CD4-positive, alpha-beta T cell treated with Interleukin-4 for 4 hours (primary cell): ENCODE measurements at places on chromosomes 1 and 21.

- peak; percentile 71 for DNase-seq
Measured at GRCh38 chr1:23098463-23099170, 70.0 kb downstream of the LUZP1 start.

GRCh38 chr1:203765029-203765837 lies at the start of gene LAX1:
LAX1 (plus strand) TSS chr1:203765183; CDS start chr1:203765566, 383 bp downstream.
- peak; percentile 92 for DNase-seq

DNA sequence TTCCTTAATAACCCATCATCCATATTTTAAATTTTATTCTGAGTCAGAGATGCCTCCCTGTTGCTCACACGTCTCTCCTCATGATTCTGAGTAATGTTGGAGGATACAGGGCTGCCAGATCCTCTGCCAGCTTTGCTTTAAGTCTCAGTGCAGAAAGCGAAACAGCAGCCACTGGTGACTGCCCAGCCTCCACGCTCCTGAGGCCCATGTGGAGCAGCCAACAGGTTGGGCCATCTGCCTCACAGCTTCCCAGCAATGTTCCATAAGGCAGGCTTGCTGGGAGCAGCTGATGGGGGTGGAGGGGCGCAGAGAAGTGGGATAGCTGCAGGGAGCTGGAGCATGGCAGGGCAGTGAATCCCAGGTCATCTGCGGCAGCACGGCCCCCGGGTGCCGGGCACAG lies 104.2 kb downstream of the IGSF21 start:
- no peak for DNase-seq

- DNase-seq, result no peak
Measured at GRCh38 chr1:3011631-3012455, 9.4 kb upstream of the ACTRT2 start.

- DNase-seq, result no peak
Measured at GRCh38 chr1:226111098-226111882, 48.8 kb downstream of the H3-3A start.

DNA sequence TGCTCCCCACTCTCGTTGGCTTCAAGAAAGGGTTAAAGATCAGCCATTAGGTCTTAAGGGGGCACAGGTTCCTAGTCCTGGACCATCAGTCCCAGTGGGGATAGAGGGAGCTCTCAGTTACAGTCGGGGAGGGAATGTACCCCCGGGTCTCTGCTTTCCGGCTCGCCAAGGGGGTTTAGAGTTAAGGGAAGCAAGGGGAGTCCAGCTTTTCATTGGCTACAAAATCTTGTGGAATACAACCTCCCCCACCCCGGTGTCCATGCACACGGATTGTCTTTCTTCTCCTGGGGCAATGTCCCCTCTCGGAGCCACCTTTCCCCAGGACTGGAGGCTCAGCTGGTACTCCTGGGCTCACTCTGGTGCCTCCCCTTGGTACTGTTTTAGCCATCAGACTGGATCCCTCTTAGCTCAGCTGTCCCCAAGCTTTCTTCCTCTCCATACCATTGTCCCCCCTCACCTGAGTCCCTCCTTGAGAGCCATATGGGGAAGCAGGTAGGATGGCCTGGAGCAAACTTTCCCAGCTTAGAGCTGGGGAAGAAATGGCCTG lies at the start of gene A3GALT2:
Gene A3GALT2, minus strand, starts transcription at position 480 of the 547 bp plus-strand sequence. Its CDS starts 0 bp downstream, at position 480.
- DNase-seq, result no peak

GRCh38 chr1:224185208-224185607 lies 2.2 kb downstream of the DEGS1 start:
- no peak for DNase-seq

DNA sequence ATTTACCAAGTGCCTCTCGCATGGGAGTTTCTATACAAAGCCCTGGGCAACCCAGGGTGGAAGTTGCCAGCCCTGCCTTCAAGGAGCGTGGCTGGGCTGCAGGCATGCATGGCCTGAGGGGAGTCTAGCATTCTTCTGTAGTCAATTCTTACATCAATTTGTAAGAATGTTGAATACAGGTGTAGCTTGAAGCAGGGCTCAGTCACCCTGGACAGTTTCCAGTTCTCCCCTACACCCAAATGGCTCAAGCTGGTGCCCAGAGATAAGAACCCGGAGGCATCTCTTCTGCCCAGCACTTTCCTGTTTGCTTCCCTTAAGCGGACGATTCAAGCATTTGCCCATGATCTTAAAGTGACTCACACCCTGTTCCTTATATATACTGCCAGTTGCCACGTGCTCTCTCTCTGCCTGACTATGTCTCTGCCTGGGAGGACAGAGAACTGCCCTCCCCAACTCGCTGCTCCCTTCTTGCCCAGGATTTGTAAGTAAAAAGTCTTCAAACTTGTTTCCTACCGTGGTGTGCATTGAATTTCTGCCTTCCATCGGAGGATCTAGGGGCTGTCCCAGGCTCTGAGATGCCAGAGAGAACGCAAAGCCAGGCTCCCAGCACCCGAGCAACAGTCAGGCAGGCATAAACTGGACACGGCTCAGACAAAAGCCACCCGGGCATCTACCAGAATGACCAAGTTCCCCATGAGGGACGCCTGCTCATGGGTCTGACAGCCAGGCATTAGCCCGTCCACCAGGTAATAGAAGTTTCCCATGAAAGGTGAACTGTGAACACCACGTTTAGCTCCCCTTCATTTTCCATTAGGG lies 50.9 kb upstream of the AJAP1 start:
- DNase-seq, result no peak

- no peak for DNase-seq
Measured at GRCh38 chr1:10734962-10735544, 61.4 kb downstream of the CASZ1 start.

DNA sequence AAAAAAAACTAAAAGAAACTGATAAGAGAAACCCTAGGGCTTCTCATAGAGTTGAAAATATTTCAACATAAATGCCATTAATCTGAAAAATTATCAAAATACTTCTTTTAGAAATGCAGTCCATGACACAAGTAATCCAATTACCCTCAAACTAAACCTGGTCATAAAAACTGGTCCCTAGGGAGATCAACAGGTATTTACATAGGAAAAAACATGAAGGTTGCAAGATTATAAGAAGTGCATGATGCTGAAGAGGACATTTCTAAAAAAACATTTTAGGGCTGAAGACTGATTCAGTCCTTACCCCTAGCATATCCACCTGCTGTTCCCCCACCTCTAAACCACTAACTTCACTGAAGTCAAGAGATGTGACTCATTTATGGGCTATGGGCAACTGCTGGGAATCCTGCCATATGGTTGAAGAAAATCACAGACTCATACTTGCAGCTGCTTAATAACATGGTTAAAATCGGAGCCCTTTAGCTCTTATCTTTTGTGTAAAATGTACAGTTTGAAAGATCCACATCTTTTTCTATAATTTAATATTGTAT lies 131.0 kb upstream of the RUNX1 start:
- no peak for DNase-seq

DNA sequence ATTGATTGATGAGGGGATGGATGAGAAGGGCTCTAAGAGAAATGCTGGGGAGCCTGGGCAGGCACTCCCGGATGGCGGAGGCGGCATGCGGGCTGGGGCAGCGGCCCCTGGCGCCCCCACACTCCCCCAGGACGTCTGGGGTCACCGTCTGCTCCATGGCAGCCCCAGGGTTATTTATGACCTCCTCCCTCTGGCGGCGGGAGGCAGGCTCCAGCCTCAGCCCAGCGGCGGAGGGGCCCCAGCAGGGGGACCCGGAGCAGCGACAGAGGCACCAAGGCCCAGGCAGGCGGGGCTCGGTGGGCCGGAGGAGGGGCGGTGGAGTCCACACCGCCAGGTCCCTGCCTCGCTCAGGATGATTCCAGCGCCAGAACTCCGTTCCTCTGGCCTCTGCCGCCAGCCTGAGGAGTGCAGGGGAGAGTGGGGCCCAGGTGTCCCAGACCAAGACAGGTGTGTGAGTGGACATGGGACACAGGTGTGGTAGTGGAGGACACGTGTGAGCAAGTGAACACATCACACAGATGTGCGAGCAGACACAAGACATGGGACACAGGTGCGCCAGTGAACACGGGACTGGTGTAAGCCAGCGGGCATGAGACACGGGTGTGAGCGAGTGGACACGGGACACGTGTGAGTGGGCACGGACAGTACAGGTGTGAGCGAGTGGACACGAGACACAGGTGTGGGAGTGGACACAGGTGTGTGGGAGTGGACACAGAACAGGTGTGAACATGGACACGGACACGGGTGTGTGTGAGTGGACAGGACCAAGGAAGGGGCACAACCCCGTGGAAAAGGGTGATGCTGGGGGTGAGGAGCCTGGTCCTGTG lies 2.5 kb upstream of the SAMD11 start:
- peak; percentile 19 for DNase-seq

DNA sequence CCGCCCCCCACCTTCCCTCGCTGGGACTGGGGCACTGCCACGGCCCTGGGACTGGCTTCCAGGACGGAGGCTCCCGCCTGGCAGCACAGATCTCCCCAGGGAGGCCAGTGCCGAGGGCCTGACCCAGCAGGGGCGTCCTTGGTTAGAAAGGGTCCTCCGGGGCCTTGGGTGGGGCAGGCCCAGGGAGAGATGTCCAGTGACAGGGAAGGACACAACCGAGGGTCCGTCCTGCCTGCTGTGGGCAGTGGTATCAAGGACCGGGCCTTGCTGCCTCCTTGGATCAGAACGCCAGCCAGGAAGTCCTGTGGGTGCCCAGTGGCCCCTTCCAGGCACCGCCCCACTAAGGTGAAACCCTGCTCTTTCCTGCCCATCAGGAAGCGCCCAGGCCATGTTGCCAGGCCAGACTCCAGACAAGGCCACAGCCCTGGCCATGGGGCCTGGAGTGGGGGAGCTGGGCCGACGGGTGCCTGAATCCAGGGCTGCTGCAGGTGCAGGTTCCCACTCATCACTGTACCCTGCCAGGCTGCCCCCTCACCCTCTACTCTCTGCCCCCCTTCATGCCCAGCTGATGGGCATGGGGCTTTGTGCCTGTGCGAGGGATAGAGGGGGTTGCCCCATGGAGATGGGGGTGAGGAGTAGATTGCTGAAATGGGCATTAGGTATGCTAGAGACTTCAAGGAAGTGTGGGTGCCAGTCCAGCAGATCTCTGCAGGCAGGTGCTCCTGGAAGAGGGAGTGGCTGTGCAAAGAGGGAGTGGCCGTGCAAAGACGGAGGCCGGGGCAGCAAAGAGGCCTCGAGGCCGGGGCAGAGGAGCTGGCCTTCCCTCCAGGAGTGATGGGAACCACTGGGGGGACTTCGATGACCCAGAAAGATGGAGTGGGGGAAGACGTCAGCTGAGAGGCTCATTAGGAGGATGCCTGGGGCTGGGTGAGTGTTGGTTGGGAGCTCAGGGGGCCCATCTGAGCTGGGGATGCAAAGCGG lies 2.2 kb upstream of the PRKCZ start:
- no peak for DNase-seq

DNA sequence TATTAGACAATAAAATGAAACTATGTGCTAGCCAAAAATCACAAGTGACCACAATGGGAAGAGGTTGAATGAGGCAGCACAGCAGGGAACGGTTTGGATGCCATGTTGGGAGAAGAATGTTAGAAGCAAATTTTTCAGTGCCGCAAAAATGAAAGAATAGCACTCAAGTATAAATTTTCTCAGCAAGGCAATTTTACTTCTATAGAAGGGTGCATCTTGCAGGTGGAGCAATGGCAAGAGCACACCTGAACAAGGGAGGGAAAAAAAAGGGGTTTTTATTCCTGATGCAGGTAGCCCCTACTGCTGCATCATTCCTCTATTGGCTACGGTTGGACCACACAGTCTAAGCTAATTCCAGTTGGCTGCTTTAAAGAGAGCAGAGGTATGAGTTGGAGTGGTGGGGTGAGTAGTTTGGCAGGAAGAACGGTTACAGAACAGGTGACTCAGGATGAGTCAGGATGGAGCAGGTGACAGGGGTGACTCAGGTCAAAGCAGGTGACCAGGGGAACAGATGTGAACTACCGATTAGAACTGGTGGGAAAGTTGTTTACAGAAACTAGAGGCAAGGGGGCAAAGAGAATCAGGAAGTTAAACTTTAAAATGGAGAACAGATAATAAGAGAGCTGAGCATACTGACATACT lies 301.1 kb upstream of the NRIP1 start:
- no peak for DNase-seq

- no peak for DNase-seq
Measured at GRCh38 chr1:55669293-55669692, 454.1 kb upstream of the USP24 start.

DNA sequence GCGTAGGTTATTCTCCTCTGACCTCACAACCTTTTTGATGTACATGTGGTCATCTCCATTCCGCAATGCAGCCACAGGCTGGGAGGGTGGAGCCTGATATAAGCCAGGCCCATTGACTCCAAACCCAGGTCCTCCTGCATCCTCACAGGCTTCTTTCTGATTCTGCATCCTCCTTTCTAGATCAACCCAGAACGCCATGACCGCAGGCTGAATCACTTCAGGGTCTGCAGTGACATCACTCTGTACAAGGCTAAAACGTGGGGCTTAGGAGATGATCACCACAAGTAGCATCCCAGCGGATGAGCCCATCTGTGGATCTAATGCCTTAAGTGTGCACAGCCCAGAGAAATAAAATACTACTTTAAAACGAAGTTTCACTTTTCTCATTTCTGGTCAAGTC lies 16.1 kb downstream of the EBNA1BP2 start:
- no peak for DNase-seq

DNA sequence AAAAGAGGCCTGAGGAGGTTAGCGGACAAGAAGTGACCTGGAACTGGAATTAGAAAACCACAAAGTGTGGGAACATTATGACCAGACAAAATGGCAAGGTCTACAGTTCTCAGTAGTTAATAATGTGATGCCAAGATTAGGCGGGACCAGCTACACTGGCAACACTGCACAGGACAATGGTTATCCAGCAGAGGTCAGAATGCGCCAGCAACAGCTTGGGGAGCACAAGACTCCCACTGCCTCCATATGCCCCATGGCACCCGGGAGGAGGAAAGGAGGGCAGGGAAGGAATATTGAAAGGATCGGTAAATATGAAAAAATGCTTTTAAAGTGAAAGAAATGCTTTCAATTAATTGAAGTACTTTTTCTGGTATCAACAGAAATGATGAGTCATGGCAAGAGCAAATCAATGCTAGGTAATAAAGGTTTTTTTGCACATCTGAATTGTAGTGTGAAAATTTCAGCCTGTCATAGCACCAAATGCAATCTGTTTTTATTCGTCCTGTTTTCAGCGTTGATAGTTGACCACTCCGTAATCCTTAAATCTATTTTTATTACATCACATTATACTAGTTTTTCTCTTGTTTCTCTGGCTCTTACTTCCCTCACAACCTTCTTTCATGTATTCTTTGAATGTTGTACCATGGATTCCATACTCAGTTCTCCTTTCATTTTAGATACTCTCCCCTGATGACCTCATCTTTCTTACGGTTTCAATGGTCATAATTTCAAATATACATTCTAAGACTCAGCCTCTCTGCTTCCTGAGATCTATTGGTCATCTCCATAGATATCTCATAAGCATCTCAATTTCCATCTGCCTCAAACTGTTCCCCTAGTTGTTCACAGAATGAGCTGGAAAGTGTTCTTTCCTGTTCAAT lies 30.7 kb downstream of the VCAM1 start:
- no peak for DNase-seq
